Fibroblast of gingiva (primary cell): ENCODE measurements at places on chromosomes 13 and 19.

- DNase-seq, result no peak
Observed at GRCh38 chr19:54138489-54139256, 1.1 kb downstream of the CNOT3 start.

GRCh38 chr19:14479975-14480699 is 5.0 kb upstream of the PTGER1 start:
- DNase-seq, result no peak

DNA sequence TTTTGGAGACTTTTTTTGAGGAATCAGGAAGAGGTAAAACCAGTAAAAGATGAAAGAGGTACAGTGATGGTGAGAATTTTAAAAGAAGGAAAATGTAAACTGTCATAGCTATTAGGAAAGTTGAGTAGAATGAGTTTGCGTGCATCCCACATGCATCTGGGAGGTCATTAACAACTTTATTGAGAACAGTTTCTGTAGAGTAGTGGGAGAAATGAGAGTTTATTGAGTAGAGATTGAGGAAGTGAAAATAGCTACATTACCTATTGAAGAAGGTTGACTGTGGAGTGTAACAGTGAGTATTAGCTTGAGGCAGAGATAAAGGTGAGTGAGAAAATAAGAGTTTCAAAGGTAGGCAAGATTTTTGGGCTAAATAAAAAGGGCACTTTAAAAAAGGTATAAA is 38.7 kb downstream of the BRCA2 start:
- DNase-seq, result no peak

- peak; percentile 33 for DNase-seq
Observed at GRCh38 chr13:52001120-52001731, 10.0 kb downstream of the ATP7B start.

DNA sequence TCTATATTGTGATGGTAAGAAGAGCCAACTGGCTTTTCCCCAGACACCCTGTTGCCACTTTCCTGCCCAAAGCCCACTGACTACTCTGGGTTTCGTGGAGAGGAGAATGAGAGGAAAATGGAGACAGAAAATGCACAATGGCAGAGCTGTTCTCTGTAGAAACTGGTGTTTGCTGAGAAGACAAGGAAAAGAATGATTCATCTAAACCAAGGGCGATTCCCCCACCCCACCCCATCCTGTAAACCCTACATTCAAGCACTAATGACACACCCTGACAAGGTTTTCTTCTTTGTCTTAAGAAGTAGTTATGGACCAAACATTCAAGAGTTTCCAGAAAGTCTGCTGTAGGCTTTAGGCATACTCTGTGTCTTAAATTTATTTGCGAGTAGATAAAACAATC is 68.8 kb downstream of the DOCK9 start:
- DNase-seq, result no peak

- DNase-seq, result no peak
Observed at GRCh38 chr13:48159826-48160225, 64.9 kb upstream of the MED4 start.

- no peak for DNase-seq
Observed at GRCh38 chr13:48526286-48526685, 6.6 kb downstream of the RCBTB2 start.

DNA sequence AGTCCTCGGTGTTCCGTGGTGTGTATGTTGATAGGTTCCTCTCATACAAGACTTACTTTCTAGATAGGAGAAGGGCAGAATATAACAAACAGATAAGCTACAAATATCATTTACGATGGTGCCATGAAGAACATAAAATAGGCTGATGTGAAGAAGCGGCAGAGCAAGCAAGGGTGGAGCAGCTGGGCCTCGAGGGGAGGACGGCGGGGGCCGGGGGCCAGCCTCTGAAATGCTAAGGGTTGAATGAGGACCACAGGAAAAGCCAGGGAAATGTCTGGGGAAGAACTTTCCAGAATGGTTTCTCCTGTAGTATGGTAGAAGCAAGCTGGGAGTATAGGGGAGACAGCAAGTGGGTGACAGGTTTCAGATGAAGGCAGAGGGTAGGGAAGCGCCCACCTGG is 529.5 kb downstream of the LIG4 start:
- no peak for DNase-seq

DNA sequence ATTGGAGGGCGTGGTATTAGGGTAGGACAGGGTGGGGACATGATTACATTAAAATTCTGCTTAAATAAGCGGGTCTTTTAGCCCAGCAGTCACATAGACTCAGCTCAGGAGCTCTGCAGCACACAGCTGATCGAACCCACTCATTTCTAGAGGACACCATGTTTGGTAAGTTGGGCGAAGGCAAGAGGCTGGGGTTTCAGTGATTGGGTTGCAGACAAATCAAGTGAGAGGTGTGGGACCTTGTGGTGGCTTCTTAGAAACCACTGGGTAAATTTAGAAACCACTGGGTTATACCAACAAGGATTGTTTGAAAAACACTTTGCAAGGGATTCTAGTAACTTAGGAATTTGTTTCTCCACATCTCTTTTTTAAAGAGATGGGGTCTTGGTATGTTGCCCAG is at the start of gene LEUTX:
TSS of gene LEUTX (plus strand) at position 92 of the 400 bp plus-strand sequence. CDS start at position 159, 67 bp downstream.
- DNase-seq, result no peak

DNA sequence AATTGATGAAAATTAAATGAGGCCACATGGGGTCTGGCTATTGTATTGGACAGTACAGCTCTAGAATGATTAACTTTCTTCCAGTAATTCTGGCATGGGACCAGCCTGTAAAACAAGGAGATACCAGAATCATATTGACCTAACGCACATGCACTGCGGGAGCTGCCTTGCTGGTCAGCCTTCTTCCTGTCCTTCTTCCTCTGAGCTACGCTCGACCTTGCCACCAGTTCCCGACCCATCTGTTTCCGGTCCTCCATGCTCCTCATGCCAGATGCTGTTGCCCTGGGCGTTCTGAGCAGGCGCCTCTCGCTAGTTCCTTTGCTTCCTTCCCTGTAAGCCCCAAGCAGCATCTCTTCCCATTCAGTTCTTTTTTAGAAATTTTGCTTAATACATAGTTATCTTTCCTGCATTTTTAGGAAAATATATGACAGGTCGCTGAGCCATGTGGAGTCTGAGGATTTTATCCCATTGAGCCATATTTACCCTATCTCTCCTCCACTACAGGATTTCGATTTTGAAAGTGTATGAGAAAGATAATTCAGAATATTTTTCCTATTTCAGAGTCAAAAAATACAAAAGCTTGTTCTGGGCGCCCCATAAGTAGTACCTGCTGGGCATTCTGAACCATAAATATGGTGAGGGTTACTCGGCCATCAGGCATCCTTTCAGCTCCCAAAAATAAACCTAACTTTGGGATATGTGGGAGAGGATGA is 38.6 kb downstream of the TNFRSF19 start:
- peak; percentile 46 for DNase-seq

- no peak for DNase-seq
Observed at GRCh38 chr19:8655340-8655709, 24.9 kb downstream of the NFILZ start.

GRCh38 chr19:12665281-12665573 is 1.3 kb downstream of the MAN2B1 start:
- DNase-seq, result no peak

- no peak for DNase-seq
Observed at GRCh38 chr19:55626350-55626749, 2.0 kb upstream of the ZNF784 start.

- DNase-seq, result no peak
Observed at GRCh38 chr13:24056616-24057137, 103.8 kb upstream of the SPATA13 start.

GRCh38 chr19:11379857-11380350 is 4.2 kb downstream of the EPOR start:
- no peak for DNase-seq

DNA sequence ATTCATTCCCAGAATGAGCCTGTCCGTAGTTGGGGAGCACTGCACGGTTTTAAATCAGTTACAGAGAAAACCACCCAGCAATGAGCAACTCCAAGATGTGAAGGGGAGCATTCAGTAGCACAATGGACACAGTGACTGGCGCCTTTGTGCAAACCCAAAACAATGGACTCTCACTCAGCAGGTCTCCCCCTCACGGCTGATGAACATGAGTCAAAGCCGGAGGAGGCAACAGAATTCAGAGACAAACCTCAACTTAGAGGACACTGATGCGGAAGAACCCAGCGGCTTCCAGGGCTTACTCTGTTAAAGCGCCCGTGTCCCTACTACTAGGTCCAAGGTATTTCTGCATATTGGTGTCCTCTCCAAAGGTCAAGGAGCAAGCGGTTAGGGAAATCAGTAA is 17.7 kb downstream of the PLEKHF1 start:
- DNase-seq, result no peak

DNA sequence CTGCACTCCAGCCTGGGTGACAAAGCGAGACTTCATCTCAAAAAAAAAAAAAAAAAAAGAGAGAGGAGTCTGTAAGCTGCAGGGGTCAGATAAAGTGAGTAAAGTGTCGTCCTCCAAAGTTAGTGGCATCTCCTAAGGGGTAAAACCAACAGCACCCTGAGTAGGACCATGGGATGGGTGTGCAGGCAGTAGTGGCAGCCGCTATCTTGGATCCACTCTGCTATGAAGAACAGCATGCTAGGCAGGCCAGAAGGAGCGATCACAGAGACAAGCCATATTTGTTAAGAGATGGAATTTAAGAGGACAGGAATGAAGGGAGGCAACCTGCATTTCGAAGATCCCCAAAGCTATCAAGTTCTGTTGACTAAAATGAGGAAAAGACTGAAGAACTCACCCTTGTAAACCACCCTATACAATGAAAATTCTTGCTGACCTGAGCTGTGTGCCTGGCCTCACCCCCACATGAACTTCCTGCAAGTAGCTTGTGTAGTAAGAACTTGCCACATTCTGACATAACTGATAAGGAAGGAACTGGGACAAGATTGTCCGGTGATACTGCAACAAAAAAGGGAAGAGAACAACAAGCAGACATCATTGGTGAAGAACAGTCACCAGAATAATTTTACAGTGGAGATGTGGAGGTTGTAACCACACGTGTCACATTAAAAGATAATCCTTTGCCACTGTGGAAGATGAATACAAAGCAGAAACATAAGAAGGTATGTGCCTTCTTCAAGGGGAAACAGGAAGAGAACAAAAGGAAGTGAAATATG is 16.2 kb downstream of the DPY19L3 start:
- DNase-seq, result no peak

DNA sequence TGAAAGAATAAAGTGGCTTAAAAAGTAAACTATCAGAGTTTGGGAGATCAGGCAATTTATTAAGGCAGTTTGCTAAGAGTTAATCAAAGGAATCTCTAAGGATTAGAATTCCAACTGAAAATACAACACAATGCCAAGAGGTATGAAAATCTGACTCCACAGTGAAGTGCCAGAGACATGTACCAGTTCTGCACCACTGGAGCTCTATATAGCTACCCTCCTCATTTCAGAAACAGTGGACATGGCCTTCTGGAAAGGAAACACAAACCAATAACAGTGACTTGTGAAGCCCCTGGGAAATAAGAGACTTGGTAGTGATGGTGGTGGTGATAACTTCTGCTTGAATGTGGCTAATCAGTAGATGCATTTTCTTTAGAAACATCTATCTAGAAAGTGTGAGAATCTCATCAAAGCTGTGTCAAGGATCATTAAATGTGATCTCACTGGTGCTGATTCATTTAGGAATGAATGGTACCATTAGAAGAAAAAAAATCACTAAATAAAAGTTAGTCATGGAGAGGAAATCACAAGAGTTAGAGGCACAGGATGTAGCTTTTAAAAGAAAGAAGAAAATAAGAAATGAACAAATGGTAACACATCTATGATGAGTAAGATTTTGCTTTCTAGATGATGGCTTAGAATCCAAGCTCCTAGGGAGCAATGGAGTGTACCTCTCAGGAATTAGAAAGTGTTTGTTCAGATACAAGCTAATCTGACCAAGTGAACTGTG is 20.1 kb upstream of the N4BP2L1 start:
- no peak for DNase-seq

DNA sequence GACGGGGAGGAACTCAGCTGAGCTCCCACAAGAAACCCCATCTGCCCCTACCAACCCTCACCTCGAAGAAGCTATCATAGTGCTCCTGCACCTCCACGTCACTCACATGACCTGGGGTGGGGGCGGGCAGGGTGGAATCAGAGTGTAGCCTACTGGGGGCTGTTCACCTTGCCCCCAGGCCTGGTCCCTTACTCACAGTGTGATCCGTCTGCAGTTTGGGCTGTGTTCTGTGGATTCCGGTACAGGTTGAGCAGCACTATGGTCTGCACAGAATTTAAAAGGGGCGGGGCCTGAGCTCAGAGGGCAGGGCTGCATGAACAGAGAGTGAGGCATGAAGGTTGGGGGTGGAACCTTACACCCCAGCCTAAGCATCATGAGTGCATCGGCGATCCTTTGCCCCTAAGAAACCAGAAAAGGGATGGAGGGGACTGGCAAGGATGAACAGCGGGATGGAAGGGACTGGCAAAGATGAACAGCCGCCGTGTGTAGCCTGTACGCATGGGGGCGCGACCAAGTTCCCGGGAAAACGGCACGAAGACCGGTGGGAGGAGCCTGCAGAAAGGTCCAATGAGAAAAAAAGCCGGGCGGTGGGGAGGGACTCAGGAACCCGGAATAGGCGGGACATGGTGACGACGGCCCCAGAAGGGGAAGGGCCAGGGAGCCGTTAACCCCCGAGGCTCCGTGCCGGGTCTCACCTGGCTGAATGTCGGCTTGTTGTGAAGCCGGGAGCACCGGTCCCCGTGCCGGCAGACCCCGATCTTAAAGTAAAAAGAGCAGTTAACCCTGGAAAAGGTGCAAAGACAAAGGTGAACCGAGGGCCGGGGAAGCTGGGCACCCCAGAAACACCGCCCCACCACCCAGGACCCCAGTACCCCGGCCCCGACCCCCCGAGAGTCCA is 539 bp downstream of the U2AF1L4 start:
- DNase-seq, result peak; percentile 94

GRCh38 chr13:113324398-113324797 is 27.4 kb downstream of the LAMP1 start:
- no peak for DNase-seq

DNA sequence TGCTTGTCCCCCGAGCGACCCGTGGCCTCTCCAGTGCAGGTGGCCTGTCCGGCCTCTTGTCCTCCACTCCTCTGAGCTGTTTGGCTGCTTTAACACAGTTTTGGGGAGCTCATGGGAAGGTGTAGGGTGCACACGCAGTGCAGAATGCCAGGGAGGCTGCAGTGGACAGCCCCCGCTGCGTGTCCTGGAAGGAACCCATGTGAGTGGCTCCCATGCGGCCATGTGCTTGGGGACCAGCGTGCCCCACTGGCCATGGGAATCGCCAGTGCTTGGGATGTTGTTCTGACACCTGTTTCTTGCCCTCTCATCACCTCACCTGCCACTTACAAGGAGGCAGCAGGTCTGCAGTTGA is 22.6 kb upstream of the F7 start:
- no peak for DNase-seq

DNA sequence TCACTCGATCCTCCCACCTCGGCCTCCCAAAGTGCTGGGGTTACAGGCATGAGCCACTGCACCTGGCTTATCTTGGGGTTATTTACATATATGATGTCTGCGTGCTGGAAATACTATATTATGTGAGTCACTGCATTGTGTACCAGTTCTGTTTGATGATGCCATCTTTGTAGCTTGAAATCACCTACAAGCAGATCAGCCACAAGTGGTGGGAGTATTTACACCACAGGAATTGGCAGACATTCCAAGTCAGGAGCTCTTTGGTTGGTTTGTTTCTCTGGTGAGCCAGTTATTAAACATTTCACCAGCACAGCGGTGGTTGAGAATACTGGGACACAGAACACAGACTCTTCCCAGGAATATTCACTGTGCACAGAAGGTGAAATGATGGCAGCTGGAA is 4.5 kb upstream of the TIMM44 start:
- DNase-seq, result no peak

- no peak for DNase-seq
Observed at GRCh38 chr13:46662690-46663089, 109.7 kb downstream of the LRCH1 start.

GRCh38 chr13:103510007-103510535 is 443.9 kb upstream of the SLC10A2 start:
- no peak for DNase-seq
